ENCODE measurements at places on chromosomes 5 and 9.

DNA sequence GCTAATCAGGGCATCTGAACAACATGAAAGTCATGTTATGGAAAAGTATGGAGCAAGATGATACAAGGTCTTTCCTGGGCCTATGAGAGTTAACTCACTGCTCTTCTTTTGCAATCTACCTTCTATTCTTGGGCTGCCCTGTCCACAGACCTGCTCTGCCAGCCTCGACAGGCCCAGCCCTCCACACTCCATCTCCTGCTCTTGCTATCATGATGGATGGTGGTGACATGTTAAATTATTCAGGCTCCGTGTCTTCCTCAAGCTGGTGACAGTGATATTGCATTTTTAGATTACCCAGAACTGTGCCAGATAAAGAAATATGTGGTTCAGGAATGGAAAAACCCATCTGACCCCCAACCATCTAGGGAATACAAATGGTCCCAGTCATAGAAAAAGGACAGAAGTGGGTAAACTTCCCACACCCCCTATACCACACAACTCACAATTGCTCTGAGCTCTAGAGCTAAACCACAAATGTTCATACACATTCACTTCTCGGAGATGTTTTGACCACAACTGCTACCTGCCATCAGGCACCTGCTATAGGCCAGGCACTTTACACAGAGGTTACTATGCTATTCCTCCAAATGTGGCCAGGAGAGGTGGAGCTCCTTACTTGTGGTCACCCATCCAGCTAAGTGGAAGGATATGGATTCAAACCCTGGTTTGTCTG is 311.3 kb downstream of the ASTN2 start:
- DNase-seq: no peak

GRCh38 chr5:176528761-176529115 is 8.5 kb downstream of the RNF44 start:
- no peak for DNase-seq

DNA sequence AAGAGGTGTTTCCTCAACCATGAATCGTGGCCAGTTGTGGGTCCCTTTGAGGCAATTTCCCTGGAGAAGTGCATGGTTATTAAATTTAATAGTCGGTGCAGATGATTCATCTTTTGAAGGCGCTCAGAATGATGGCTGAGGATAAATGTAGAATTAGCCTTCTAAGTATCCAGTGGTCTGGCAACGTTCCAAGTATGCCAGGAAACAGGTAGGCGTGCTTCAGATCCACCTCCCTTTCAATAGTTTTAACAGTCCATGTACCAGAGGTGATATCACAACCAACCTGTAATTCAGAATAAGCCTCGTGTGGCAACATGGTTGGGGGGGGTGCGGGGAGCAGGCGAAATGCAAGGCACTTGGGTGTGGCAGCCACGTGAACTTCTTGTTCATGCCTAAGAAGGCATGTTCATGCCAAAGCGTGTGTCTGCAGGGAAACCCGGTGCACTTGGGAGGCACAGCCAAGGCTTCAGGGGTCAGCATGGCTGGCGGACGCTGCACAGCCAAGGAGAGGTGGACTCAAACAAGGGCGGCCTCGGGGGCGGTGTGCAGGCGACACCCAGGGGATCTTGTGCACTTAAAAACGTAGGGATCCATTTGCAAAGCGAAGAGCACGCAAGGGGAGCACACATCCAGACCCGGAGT is 5.2 kb upstream of the NKD2 start:
- DNase-seq: no peak

- no peak for DNase-seq
Measured at GRCh38 chr5:147576646-147577535, 67.0 kb upstream of the DPYSL3 start.

- no peak for DNase-seq
Measured at GRCh38 chr9:86600977-86601376, 246.8 kb upstream of the TUT7 start.

Measured in stimulated activated CD4-positive, alpha-beta T cell treated with anti-CD3 and anti-CD28 coated beads, Interleukin-1b, Interleukin-23, amount 100 ng/mL, for 1 hour (primary cell).